Heart left ventricle (tissue), 16 donors: ENCODE measurements at places on chromosomes 6 and 20. TPM values are rescaled to one million over a fixed set of nuclear protein-coding genes. Genes with fewer than 3 reads are reported as not detected.

DNA sequence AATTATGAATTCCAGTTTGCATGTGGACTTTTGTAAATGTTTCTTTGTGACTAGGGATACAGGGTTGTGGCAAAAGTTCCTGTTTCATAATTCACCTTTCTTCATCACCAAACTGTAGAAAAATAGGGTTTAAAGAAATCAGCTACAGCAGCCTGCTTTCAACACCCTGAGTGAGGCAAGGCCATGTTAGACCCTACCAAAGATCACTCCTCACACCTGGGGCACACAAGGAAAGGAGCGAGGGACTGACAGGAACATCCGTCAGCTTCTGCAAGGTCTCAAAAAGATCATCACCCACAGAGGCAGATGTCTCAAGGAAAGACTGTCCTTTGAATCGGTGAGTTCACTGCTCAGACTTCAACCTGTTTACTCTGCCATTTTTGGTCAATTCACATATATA, 10.5 kb upstream of the STX11 start:
- no peak for DNase-seq

DNA sequence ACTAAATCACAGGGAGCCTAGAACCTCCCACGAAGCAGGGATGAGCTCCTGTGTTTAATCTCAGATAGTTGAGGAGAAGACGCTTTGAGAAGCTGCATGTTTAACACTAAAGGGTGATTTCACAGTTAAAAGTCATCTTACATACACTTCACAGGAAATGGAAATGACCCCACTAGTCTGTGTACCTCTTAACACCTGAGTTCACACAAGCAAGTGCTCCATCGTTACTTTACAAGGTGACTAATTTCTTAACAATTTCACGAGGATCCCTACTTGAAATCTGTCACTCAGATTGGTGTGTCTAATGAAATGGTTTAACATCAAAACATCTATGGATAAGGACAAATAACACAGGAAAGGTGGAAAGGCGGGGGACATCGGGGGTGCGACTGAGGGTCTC, 93.8 kb upstream of the RPS6KA2 start:
- DNase-seq, result no peak

DNA sequence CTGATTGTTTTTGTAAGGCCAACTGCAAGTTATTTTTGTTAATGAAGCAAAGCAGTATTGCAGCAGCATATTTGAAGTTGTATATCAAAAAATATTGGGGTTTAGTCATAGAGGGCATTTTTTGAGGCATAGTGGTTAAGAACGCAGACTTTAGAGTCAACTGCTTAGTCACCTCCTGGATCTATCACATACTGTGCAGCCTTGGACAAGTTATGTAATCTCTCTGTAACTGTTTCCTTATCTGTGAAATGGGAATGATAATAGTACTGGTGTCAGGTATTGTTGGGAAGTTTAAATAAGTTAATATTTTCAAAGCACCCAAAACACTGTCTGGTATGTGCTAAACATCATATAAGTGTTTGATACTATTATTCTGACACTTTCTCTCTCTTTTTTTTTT, 27.2 kb upstream of the EFHC1 start:
- no peak for DNase-seq

- no peak for DNase-seq
Measured at GRCh38 chr6:70423189-70424134, 10.2 kb downstream of the FAM135A start.

GRCh38 chr6:93183531-93183972, 235.8 kb downstream of the EPHA7 start:
- DNase-seq, result no peak

The TREML1 gene
- total RNA-seq, result not detected

The TREM2 gene
- total RNA-seq, result 0.40 TPM

The RUNX2 gene
- 1.7 TPM for total RNA-seq

The TSBP1 gene
- not detected for total RNA-seq

The OR2B6 gene
- total RNA-seq, result not detected
